Skeletal muscle cell (primary cell): ENCODE measurements at places on chromosomes 5 and 9.

- no peak for DNase-seq
Observed at GRCh38 chr5:158485604-158486081, 614.1 kb downstream of the EBF1 start.

- DNase-seq, result no peak
Observed at GRCh38 chr5:168311061-168311566, 19.7 kb downstream of the WWC1 start.

- DNase-seq, result peak; percentile 5
Observed at GRCh38 chr9:76987594-76988200, 31.8 kb upstream of the FOXB2 start.

- no peak for DNase-seq
Observed at GRCh38 chr5:1748845-1749244, 50.8 kb downstream of the MRPL36 start.

- DNase-seq, result no peak
Observed at GRCh38 chr9:70835323-70835722, 286.1 kb downstream of the TRPM3 start.

DNA sequence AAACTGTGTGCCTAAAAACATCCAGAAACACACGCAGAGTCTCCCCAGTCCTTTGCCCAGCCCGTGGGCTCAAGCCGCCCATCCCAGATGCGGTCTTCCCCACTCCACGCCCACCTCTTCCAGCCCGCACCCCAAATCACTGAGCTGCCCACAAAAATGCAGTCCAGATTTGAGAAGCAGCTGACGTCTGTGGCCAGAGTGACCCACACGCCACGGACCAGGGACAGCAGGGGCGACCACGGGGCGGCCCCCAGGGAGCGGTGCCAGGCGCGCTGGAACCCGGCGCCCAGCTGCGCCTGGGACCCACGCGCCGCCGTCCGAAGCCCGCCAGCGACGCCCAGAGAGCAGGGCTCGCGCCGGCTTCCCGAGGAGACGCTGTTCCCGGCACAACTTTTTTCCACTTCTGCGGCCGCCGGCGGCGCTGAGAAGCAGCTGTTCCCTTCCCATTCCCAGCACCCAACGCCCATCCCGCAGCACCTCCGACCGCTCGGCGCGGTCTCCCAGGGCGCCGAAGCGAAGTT lies 674 bp downstream of the LHFPL2 start:
- DNase-seq, result no peak

DNA sequence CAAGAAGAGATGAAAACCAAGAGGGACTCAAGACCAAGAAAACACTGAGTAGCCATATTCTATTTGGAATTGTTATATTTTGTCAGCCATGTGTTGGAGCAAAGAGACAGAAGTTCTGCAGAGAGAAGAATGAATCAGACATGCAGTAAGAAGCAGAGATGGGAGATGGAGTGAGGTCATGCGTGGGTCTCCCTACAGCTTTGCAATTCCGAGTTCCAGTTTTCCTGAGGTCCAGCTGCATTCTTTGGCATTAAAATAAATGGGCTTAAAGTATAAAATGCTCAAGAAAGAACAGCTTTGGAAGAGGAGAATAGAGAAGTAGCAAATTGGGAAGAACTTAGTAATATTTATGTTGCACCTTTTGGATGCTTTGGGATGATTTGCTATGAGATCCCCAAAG lies 361.6 kb downstream of the NPR3 start:
- DNase-seq, result no peak

GRCh38 chr5:173592050-173592669 lies 24.3 kb downstream of the BOD1 start:
- no peak for DNase-seq

GRCh38 chr5:18010053-18010452 lies 375.8 kb downstream of the TAF11L14 start:
- no peak for DNase-seq

DNA sequence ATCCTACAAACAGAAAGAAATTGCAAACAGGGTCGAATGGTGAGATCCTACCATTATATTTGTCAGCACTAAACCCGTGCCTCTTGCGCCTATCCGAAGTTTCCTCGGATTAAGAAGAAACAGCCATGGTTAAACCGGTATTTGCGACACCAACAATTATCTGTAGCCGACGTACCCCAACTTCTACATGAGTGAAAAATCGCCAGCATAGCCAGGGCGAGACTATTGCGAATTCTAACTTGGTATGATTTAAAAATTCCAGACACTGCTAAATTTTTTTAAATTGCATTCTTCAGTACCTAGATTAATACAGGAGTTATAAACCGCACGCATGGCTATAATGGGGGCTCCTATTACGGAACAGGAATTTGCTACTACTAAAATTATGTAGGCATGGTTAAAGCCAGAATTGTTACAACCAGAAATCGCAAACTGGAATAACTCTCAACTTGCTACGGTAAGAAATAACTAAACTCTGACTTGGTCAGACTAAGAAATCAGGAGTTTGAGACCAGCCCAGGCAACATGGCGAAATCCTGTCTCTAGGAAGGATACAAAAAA lies 25.3 kb upstream of the ANXA2R start:
- no peak for DNase-seq

- no peak for DNase-seq
Observed at GRCh38 chr9:97985058-97985861, 2.1 kb downstream of the ANP32B start.

DNA sequence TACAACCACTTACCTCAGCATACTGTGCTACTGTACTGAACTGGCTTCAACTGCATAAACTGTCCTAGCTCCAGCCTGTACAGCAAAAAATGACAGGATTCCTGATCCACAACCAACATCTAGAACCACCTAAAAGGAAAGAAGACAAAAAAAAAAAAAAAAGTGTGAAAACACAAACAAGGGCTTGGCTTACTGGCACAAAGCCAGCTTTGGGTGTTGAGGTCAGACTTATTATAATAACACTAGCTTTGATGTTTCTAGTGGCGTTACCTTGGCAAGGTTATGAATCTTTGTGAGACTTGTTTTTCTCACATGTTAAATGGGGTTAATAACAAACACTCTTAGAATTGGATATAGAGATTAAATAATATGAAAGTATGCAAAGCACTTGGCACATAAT lies 148.5 kb upstream of the PUM3 start:
- DNase-seq, result no peak

GRCh38 chr9:107856633-107857032 lies 367.1 kb upstream of the KLF4 start:
- DNase-seq, result no peak

GRCh38 chr5:180563994-180564393 lies 27.3 kb downstream of the SCGB3A1 start:
- no peak for DNase-seq

DNA sequence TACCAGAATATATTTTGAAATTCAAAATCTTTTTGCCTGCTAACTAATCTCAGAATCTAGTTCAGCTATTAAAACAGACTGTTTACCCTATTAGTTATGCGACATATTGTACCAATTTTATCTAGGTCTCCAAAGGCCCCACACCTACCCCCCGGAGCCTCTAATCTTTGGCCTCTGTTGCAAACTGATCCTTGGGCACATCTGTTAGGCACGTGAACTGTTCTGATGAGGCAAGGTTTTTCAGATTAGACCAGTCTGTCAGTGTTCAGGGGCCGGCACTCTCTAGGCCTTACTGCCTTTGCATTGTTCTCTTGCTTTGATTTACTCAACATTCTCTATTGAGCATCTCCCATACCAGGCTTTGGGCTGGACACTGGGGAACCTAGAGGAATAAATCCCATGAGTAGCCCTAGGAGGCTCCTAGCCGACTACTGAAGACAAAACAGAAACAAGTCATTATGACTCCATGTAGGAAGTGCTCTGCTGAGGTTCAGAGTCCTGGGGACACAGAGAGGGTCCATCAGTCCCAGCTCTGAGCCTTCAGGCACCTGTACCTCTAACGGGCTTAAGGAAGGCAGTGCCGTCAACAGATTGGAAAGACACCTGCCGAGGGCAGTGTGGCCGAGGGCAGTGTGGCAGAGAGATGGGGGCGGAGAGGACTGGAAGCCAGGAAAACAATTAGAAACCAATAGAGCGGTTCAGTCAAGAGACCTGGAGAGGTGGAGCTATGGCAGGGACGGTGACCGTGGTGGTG lies 245.1 kb downstream of the AOPEP start:
- DNase-seq, result no peak

- DNase-seq, result no peak
Observed at GRCh38 chr9:35051069-35051967, 21.1 kb downstream of the VCP start.

- DNase-seq, result no peak
Observed at GRCh38 chr5:83665631-83666030, 55.0 kb downstream of the HAPLN1 start.

DNA sequence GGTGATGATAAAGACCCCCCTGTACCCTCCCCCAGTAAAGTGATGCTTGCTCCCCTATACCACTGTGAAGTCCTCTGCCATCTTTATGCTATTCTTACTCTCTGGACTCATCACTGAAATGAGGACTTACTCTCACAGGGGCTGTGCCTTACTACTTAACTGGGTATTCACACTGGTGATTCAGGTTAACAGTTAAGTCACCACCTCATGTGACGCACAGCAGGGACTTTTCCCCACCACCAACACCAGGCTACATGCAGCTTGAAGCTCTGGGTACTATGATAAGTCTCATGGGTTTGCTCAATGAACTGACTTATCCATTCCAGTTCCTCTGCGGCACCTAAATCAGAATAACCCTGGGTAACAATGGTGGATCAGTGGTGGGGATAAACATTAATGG lies 163.7 kb downstream of the ELAVL2 start:
- no peak for DNase-seq

DNA sequence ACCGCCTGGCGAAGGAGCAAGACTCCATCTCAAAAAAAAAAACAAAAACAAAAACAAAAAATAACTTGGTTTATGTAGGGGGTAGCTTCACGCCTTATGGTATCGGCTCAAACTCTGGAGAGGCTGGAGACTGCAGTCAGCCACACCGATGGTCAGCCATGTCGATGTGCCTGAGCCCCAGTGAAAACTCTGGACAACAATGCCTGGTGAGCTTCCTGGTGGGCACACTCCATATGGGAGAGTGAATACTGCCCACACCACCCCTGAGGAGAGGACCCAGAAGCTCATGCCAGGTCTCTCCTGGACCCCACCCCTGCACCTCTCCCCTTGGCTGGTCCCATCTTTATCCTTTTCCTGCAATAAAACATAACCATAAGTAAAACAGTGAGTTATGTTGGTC lies 19.6 kb downstream of the IPPK start:
- DNase-seq, result no peak

- no peak for DNase-seq
Observed at GRCh38 chr5:16461026-16461425, 4.6 kb downstream of the ZNF622 start.

DNA sequence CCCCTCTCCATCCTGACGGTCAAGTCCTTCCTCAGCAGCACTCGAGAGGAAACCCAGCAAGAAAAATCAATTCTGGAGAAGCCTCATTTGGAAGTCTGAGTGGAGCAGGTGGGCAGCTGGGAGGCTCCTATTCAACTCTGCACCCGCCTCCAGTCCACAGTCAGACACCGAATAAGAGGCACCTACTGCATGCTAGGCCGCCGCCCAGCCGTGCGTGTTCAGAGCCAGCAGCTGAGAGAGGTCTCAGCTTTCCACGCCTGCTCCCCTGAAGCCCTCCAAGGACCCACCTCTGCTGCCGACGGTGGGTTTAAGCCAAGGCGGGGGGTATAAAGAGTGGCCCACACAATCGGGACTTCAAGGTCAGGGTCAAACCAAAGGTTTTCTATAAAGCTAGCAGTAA lies 41.9 kb downstream of the VAV2 start:
- DNase-seq, result no peak

GRCh38 chr9:135080286-135081263 lies 6.9 kb upstream of the OLFM1 start:
- DNase-seq, result no peak

DNA sequence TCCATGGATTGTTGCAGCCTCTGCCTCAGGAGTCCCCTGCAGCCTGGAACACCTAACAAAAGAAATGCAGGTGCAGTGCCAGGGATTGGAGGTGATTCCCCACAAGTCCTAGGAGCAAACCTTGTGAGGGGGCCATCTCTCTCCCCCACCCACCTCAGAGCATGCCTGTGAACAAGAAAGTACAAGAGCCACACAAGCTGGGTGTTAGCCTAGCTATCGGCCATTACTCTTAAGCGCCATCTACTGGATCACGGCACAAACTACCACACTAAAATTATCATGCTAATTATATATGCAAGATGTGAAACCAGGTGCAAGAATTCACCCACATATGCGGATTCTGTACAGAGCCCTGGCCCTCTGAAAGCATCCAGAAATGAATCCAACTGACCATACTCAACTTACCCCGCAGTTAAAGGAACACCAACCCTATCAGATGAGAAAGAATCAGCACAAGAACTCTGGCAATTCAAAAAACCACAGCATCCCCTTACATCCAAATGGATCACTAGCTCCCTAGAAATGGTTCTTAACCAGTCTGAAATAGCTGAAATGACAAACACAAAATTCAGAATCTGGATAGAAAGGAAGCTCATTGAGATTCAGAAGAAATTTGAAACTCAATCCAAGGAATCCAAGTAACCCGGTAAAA lies 16.5 kb upstream of the PRSS3 start:
- DNase-seq, result no peak

GRCh38 chr5:10591966-10592365 lies 28.1 kb downstream of the ANKRD33B start:
- DNase-seq, result no peak

- no peak for DNase-seq
Observed at GRCh38 chr5:54769072-54769471, 216.3 kb downstream of the ESM1 start.

GRCh38 chr9:116123171-116123570 lies 30.4 kb upstream of the PAPPA start:
- DNase-seq, result no peak

- DNase-seq, result peak; percentile 86
Observed at GRCh38 chr5:78569441-78569840, 79.1 kb downstream of the LHFPL2 start.

- DNase-seq, result no peak
Observed at GRCh38 chr5:147963948-147964693, 57.8 kb upstream of the C5orf46 start.

GRCh38 chr5:139294374-139295165 lies 1.0 kb downstream of the MATR3 start:
- peak; percentile 47 for DNase-seq

DNA sequence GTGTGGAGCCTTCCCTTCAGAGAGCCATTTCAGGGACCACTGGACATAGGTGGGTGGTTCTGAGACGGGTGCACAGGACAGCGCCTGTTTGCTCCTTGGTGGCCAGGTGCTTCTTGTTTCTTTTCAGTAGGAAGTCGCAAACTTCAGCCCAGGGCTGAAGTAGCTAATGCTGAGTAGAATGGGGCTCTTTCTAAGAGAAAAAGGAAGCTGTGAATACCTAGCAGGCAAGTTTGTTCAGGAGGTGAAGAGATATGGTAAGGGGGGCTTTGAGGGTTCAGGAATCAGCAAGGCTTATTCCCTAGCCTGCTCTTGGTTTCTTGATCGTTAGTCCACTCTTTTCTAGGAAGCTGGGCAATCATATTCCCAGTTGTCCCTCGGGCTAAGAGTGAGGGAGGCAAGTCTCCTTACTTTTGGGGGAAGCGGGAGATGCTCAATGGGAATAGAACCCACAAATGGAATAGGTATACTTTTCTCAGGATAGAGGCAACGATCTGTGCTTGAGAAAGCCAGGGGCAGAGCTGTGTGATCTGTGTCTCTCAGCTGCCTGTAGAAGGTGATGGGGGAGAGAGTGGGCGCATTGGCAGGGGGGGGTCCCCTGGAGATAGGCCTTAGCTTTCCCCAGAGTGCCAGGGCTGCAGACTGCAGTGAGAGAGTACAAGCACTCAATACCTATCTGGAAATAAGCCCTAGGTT lies 1.9 kb upstream of the PURA start:
- no peak for DNase-seq

- no peak for DNase-seq
Observed at GRCh38 chr9:38642951-38643814, 22.8 kb upstream of the ANKRD18A start.
